NCI-H460 (cell line): ENCODE measurements at places on chromosomes 16 and 17. TPM values are rescaled to one million over a fixed set of nuclear protein-coding genes. Genes with fewer than 3 reads are reported as not detected.

DNA sequence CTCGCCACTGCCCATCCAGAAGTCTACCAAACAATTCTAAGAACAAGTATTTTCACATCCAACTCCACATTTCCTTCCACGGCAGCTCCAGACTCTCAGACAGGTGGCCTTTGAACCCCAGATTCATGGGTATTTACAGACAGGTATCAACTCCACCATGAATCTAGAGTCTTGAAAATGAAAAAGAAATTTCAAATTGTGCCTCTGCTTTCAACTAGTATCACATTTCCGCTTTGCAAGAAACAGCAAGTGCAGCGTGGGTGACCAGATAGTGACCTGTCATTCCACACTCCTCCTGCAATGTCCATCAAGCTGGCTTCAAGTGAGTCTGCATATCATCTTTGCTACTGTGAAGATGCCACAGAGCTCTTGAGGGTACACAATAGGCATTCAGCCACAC, 232.4 kb upstream of the RPL38 start:
- no peak for DNase-seq

DNA sequence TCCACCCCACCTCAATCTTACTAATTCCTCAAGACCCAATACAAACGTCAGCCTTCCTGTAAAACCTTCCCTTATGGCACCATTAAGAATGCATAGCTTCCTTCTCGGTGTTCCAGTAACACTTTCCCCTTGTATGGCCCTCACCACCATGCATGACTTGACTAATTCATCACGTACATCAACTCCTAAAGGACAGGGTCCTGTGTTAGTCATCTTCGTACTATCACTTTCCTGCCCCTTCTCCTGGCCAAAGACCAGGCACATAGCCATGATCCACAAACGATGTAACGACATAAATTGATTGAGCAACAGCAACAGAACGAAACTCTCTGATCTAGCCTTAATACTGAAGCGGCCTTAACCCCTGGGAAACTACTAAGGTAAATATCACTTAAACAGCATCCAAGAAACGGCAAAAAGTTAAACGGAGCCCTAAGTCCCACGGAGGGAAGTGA, 612 bp downstream of the PSMD12 start:
- DNase-seq, result no peak

DNA sequence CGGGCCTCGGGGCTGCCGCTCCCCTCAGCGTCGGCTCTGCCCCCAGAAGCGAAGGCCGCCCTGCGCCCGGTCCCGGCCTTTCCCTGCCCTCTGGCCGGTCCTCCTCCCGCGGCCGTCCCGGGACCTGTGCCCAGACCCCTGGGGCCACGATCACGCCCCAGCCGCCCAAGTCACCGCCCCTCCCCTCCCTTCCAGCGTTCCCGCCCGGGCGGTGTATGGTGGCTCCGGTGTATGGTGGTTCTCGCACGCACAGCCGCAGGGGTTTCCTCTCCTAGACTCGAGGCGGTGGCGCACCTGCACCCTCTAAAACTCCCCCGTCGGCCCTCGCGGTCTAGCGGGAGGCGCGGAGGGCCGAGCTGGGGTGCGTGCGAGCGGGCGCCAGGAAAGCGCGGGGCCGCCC, 10.0 kb downstream of the TIGD7 start:
- DNase-seq, result no peak

- DNase-seq, result no peak
These were observed 150.0 kb downstream of the MSI2 start for GRCh38 chr17:57406131-57406980.

GRCh38 chr16:26070302-26071100, 378.7 kb downstream of the HS3ST4 start:
- DNase-seq, result no peak

GRCh38 chr17:17813055-17813724, 23.6 kb downstream of the SREBF1 start:
- DNase-seq, result no peak

DNA sequence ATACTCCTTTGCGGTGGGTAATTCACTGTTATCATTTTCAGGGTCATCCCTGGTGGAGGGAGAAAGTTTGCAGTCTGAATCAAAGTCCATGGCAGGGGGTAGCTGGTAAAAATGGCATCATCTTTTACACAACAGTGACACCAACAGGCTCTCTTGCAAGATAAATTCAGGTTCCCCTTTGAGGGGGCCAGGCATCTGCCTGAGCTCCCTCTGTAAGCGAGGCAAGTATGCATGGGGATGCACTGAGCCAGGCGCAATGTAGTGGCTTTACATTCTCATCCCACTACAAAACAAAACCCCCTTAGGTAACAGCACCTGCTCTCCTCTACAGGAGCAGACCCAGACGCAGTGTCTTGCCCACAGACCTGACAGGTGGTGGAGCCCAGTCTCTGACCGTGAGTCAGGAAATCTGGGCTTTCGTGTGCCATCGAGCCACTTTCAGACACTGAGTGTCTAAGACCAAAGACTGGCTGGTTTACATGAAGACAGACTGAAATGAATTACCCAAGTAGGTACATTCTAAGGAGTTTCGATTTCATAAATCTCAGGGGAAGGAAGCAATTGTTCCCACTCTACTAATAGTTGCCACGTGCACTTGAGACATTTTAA, 17.7 kb downstream of the LITAFD start:
- no peak for DNase-seq

DNA sequence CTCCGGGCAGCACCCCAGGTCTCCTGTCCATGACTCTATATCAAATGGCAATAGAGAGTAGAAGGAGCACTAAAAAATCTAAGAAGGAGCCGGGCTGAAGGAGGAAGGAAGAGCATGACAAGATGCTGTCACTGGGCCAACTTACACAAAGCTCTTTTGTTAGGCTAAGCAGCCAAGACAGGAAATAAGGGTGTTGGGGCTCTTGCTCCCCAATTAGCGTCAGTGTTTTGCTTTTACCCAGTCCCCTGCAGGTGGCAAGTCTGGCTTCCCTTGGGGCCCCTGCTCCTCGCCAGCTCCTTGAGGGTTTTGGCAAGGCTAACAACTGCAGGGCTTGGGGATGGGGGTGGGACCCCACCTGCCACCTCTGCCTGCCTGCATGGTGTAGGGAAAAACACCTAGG, 120.5 kb downstream of the CCT6B start:
- DNase-seq, result no peak

DNA sequence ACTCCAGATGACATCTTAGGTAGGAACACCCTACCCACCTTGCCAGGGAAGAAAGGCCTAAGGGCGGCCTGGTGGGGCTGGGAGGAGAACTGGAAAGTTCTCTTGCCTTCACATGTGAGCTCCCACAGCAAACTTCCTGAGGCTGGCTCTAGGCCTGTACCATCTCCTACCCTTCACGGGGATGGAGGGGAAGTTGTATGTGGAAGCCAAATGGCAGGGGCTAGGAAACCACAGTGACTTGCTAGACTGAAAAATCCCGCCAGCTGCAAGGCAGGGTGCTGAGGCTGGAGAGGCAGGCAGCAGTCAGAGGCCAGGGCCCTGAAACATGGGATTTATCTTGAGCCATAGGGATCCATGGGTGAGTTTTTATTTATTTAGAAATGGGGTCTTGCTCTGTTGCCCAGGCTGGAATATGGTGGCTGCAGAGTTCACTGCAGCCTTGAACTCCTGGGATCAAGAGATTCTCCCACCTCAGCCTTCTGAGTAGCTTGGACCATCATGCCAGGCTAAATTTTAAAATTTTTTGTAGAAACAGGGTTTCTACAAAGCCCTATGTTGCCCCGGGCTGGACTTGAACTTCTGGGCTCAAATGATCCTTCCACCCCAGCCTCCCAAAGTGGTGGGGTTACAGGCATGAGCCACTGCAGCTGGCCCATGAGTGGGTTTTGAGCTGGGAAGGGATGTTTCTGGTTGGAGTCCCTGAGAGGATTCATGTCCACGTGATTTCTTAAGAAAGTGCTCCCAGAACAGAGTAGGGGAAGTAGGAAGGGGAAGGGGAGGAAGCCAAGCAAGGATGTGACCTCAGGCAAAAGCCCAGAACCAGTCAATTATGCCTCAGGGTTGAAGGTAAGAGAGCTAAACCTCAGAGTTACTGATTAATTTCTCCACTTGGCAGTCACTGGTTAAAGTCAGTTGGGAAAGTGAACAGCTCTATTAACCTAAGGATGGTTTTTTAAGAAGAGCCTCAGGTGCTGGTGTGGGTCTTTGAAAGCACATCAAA, 4.0 kb upstream of the KAT8 start:
- DNase-seq, result no peak

DNA sequence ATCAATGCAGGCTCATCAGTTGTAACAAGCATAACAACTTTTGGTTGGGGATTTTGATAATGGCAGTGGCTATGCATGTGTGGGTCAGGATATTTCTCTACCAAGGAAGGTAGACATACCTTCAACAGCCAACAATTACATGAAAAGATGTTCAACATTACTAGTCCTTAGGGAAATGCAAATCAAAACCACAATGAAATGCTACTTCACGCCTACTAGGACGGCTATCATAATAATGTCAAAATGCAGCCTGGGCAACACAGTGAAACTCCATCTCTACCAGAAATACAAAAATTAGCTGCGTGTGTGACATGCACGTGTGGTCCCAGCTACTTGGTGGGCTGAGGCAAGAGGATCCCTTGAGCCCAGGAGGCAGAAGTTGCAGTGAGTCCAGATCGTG, 7.3 kb upstream of the SLC5A10 start:
- DNase-seq, result no peak

DNA sequence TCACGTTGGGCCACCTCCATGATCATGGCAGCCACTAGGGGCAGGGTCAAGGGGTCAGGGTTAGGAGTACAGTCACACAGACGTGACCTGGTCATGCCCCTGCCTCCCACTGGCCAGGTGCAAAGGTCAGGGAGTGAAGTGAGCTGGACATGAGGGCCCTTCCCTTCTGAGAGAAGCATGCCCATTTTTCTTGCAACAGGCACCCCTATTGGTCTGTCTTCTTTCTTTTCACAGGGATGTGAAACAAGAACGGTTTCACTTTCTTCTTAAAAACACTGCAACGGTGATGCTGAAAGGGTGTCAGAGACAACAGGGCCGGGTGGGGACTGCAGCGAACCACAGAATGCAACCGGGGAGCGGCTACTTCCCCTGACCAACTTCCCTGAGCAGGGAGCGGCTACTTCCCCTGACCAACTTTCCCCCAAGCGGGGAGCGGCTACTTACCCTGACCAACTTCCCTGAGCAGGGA, 52.1 kb upstream of the DOC2B start:
- no peak for DNase-seq

DNA sequence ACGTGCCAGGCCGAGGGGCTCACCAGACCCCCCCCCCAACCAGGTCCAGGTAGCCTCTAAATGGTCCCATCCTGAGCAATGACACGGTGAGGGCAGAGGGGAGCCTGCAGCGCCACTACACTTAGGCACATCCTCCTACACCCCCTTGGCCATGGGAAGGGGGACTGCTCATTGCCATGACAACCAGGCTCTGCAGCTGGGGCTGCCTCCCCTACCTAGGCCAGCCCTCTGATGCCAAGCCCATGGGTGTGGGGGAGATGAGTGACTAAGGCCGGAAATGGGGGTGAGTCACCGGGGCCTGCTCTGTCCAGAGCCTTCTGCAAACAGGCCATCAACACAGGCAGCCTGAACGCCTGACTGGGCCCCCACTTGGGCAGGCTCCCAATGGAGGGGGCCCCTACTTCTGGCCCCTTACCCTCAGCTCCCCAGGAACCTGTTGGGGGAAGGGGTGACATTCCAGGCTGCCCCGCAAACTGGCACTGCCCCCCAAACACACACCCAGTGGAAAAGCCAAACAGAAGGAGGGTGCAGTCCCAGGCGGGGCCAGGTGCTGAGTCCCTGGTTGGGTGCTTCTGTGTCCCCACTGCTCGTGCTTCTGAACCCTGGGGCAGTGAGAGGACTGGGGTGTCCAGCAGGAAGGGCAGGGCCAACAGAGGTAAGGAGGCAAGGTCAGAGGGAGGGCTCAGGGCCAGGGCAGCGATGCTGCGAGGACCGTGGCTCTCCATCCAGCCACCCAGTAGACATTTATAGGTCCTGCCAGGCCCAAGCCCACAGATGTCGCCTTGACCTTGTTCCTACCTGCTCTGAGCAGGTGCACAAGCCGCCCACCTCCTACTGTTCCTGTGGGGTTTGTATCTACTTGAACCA, 8.2 kb downstream of the PLCD3 start:
- DNase-seq, result peak; percentile 84

DNA sequence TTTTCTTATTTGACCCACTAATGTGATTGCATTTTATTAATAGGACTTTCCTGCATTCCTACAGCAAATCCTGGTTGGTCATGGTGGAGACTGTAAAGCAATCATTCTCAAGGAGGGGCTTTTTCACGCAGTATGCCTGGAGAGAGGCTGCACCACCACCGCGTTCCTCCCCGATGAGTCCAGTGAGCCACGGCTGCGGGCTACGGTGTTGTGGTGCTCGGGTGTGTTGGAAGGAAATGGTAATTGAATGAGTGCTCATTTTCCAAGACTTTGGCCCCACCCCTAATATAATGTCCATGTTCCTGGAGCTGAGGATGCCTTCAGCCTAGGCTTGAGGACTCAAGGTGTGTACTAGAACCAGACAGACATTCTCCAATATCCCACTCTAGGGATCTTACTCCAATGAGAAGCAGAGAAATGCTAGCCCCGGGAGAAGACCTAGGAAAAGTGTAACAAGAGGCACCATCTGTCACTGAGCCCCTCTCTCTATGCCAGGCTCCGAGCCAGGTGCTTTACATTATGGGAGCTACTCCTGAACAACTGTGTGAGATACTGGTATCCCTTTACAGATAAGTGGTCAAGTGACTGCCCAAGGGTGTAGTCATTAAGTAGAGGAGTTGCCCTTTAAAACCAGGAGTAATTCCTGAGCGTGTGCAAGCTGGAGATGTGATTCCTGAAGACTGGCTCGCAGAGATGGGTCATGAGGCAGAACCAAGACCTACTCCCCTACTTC, 39.4 kb downstream of the HEATR6 start:
- DNase-seq, result no peak

GRCh38 chr17:64148699-64149098, 18.8 kb upstream of the ERN1 start:
- no peak for DNase-seq

DNA sequence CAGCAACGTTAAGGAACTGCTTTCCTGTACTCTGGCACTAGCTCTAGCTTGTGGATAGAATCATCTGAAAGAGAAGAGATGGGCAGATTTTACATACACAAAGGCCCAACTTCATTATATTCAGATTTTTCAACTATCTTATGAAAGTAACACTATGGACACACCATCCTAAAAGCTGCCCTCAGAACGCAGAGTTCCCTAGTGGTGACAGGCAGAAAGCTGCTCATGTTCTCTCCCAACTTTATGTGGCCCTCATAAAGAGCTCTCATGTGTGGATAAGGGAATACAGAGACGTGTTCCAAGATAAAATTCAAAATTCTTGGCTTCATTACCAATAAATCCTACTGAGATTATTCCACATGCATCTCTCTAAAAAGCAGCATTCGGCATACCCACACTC, 1.5 kb downstream of the CFAP20 start:
- no peak for DNase-seq

CARD14 gene
- 0.46 and 0.62 TPM in 2 replicates for total RNA-seq

CDH3 gene
- total RNA-seq, result not detected in 2 replicates

ZNF785 gene
- 0.14 and 0.45 TPM in 2 replicates for total RNA-seq

SKAP1 gene
- 0.20 TPM in 1 of 2 replicates, not detected in the other for total RNA-seq

CHTF8 gene
- 47.6 and 53.4 TPM in 2 replicates for total RNA-seq

KIF19 gene
- not detected in 2 replicates for total RNA-seq

HS3ST3B1 gene
- total RNA-seq, result 10.8 and 11.5 TPM in 2 replicates

SMTNL2 gene
- total RNA-seq, result 0.12 and 0.17 TPM in 2 replicates

CCL16 gene
- not detected in 2 replicates for total RNA-seq

IL34 gene
- total RNA-seq, result not detected in 2 replicates
